ENCODE measurements at places on chromosomes 16 and 17. TPM values are rescaled to one million over a fixed set of nuclear protein-coding genes. Genes with fewer than 3 reads are reported as not detected.

DNA sequence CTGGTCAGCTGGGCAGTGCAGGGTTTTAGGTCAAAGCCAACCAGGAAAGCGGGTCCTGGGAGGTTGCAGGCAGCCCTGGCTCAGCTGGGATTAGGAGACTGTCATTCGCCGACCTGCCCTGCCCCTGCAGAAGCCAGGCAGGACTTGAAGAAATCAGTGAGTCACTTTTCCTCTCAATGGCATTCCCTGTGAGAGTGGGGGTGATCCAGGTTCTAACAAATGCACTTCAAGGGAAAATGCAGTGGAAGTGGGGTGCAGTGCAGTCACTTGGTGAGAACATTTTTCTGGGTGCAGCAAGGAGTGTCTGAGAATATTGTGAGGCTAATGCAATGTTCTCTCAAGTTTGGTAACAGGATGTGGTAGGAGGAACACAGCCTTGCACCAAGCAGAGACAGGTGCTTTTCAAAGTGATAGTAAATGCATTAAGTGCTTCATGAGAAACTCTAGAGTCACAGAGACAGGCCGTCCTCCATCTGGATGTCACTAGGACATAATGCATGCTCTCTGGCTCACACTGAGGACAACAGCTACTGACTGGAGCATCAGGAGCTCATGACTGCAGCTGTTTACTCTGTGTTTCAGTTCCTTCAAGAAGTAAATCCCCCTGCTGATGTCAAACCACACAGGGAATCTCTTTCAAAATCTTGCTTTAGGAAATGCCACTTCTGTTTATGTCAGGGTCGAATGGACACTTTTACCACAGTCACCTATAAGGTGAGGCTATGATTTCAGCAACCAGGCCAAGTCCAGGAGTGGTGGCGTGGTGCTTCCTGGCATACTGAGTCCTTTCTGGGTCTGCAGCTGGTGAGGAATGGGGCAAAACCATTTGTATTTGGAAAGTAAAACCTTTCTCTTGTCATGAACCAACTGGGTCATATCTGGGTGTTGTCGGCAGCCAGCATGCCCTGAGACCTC, 16.7 kb downstream of the CDK5R1 start:
- no peak for DNase-seq

- no peak for DNase-seq
Observed at GRCh38 chr16:1509307-1510221, 16.4 kb downstream of the TELO2 start.

DNA sequence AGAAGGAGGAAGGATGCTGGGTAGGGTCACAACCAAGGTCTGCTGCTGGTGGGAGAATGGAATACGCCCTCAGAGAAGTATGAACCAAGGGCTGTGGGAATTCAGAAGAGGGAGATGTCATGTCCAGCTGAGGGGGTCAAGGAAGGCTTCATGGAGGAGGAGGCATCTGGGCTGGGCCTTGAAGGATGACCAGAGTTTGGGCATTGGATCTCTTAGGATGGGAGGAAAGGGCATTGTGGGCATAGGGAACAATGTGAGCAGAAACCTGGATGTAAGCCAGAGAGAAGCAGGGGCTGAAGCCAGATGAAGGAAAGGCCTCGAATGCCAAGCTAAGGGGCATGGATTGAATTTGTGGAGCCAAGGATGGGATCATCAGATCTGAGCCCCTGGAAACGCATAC, 49.2 kb upstream of the MAP3K14 start:
- DNase-seq = no peak

DNA sequence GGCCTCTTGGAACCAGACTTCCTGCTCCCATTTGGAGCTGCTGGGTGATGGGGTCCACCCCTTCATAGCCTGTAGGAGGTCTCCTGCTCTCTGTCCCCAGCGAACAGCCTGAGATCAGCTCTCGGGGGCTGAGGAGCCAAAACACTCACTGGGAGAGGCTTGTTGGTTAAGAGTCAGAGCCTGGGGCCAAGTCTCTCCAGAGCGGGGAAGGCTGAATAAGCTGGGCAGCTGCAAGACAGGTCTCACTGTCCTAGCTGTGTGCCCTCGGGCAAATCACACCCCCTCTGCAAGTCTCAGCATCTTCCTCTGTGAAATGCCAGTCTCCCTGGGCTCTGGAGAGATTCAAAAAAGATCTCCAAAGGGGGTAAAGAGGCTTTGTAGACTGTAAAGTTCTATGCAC, 174.6 kb downstream of the WSCD1 start:
- DNase-seq = no peak

GRCh38 chr17:51132964-51133319, 12.3 kb upstream of the SPAG9 start:
- DNase-seq = no peak

DNA sequence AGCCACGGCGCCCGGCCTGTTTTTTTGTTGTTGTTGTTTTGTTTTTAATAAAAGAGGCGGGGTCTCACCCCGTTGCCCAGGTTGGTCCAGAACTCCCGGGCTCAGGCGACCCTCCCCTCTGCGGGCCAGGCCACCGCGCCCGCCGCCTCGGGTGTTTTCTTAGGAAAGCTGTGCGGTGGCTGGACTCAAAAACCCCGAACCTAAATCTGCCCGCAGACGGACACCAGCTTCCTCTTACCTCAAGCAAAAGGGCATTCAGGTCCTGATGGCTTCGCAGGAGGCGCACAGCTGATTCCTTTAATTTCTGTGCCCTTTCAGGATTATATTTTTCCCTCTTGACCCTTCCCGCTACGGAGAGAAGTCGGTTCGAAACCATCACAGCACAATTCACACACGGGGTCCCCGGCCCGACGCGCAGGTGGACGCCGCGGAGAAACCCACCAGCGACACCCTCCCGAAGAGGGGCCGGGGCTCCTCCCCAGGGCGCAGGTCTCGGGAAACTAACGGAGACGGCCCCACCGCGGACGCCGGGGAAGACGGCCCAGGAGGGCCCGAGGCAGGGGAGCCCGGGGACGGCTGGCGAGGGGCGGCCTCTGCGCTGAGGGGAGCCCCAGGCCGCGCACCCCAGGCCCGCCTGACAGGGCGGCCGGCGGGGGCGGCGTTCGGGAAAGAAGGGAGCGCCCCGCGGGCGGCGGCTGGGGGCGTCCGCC, 653 bp downstream of the FANCA start:
- DNase-seq = no peak

DNA sequence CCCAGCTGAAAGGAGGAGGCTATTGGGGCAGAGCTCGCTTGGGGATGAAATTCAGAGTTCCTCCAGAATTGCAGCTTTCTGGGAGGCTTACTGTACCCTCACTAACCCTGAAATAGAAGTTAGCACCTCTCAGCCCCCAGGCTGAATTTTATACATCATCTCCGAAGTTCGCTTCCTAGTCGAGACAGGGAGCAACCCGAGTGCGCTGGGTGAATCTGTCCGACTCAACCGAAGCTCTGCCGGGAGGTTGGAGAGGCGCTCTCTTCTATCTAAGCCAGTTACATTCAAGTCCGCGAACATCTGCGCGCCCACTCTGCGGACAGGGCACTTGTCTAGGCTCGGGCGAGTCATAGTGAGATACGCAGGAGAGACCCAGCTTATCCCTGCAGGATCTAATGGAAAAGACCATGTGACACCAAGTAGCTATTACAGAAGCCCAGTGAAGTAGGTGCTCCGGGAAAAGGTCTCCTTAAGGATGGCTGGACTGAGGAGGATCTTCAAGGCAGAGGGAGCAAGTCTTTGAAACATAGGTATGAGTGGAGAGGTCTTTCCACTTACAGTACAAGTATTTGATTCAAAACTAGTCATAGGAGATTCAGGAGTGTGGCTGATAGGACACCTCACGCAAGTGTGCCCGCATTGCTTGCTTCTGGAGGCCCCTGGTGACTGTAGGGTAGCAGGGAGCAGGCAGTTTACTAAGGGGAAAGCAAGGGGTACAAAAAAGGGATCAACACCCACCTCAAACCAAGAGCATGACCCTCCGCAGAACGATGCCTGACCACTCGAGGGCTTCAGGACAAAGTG, 646 bp upstream of the HES7 start:
- DNase-seq = no peak

DNA sequence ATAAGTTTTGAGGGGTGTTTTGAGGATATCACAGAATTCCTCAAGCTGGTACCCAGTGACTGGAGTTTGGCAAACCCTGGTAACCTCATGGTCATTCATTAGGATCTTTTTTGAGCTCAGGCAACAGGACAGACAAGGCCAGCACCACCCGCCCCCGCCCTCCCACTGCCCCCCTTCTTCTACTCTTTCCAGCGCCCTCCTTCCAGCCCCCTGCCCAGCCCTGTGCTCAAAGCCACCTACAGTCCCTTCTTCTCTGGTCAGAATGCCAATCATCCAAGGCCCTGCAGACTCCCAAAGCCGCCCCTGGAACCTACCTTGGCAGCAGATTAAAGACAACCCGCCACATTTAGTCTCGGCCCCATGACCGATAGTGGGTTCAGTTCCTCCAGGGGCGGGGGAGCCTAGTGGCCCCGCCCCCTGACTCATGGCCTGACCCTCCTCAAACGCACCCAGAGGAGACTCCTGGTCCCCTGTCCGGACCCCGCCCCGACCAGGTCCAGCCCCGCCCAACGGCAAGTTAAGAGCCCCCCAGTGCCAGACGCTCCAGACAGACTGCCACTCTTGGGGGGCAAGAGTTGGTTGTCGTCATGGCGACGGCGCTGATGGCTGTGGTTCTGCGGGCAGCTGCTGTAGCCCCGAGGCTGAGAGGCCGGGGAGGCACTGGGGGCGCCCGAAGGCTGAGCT, at the start of gene NAGS:
TSS of gene NAGS (plus strand) at position 546 of the 684 bp plus-strand sequence. CDS start at position 588, 42 bp downstream.
- no peak for DNase-seq

- no peak for DNase-seq
Observed at GRCh38 chr16:57610611-57611010, 17.8 kb upstream of the ADGRG1 start.

DNA sequence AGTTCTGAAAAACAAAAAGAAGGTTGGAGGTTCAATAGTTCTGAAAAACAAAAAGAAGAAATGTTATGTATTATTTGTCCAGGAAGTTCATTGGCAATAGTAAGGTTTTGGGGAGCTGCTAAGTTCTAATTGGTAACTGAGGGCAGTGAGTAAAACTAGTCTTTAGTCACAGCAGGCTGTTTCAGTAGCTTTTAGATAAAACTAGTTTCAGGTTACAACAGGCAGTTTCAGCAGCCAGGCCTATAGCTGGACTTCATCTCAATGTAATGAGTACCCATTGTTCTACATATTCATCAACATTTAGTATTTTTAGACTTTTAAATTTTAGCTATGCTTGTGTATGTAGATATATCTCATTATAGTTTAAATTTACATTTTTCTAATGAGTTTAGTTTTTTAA, 639.3 kb downstream of the TOX3 start:
- DNase-seq = no peak

DNA sequence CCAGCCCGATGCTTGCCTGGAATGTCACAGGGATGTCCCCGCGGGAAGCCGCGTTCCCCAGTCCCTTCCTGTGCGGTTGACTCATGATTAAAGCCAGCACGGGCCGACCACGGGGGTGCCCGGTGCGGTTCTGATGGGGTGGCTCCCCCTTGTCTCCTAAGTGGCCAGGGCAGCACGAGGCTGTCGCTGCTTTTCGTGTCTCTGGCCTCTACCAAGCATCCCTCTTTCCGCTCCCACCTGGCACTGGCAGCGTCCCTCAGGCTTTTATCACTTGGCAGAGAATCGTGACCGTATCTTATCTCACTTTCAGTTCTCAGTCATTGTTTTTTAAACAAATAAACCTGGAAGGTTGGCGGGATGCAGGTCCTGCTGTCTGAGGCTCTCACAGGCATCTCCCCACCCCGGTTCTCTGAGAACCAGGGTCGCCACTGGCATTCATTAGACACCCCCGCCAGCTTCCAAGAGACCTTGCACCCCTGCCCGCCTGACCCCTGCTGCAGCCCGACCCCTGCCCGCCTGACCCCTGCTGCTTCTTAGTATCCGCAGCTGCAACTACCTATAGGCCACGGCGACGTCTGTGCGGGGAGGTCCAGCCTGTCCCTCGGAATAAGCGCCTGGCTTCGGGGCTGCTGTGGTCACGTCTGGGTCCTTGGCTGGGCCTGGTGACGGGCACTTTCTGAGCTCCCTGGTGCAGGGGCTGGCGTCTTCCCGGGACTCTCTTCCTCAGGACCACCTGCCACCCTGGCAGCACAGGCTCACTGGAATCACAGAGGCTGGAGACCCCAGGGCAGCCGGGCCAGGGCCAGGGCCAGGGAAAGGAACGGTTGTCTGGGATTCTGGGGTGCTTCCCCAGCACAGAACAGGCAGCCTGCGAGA, 7.5 kb downstream of the C1QTNF8 start:
- no peak for DNase-seq

- no peak for DNase-seq
Observed at GRCh38 chr16:27293343-27293742, 20.4 kb upstream of the IL4R start.

DNA sequence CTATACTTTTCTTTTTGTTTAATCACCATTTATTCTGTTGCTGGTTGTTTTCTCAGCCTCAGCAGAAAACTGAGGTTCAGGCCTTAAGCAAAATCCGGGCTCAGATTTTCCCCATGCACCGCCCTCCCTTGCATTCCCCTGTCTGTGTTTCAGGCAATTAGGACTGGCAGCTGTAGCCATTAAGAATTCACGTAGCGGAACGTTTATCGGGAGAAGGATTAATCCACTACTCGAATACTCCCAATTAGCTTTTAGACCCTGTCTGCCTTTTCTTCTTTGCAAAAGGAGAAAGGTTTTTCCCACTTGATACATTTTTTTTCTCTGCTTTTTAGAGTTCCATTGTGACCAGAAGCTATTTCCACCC, 173.1 kb downstream of the RPTOR start:
- DNase-seq = no peak

DNA sequence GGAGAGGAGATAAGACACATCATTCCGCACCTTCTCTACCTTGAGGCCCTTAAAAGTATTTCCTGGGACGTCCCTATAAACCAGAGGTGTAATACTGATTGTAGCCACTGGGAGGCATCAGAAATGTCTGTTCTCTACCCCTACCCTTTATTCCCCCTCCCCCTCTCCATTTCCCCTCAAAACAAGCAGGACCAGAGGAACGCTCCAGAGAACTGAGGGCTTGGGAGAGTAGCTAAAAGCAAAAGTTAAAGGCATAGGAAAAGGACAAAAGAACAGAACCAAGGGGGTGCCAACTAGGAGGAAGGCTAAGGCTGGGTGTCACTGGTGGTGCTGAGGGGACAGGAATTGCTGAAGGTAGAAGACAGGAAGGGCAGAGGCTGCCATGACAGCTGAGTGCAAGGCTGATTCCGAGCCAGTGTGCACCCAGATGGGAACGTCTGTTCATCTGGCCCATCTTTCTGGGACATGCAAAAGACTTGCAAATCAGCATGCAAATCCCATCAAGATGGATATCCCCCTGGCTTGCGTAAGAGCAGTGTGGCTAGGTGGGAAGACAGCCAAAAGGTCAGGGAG, 6.7 kb downstream of the CAMTA2 start:
- no peak for DNase-seq

GRCh38 chr16:73329358-73330286, 281.7 kb upstream of the ZFHX3 start:
- no peak for DNase-seq

- DNase-seq = no peak
Observed at GRCh38 chr16:50152351-50152806, 727 bp upstream of the TENT4B start.

- no peak for DNase-seq
Observed at GRCh38 chr16:49674351-49674851, 181.5 kb downstream of the ZNF423 start.

PMP22 gene
- polyA plus RNA-seq = 228 TPM

SLC16A13 gene
- 0.96 TPM for polyA plus RNA-seq

GNGT2 gene
- polyA plus RNA-seq = 1.2 TPM

LITAFD gene
- polyA plus RNA-seq = not detected

Measured in forelimb muscle (tissue), 1 donor.